Osteocyte (in vitro differentiated cells): ENCODE measurements at places on chromosomes 3 and 15.
A peak's percentile ranks its signal among the peaks of the same experiment; 100 is the strongest.

GRCh38 chr15:100484443-100484842, 44.3 kb downstream of the CERS3 start:
- no peaks in the 10 kb centered on the region for H3K36me3 ChIP-seq
- DNase-seq = no peak
- no peaks in the 10 kb centered on the region for H3K27me3 ChIP-seq
- no peaks in the 10 kb centered on the region for H3K4me1 ChIP-seq
- H3K4me3 ChIP-seq = no peak overlapping the region

GRCh38 chr3:13385373-13385965, 34.7 kb downstream of the NUP210 start:
- no peaks in the 10 kb centered on the region for H3K27me3 ChIP-seq
- no peak overlapping the region for H3K27ac ChIP-seq
- H3K36me3 ChIP-seq = peaks cover 2% of the 10 kb centered on the region
- peaks cover 3% of the 10 kb centered on the region for H3K4me1 ChIP-seq
- no peak for DNase-seq
- no peak overlapping the region for H3K4me3 ChIP-seq

GRCh38 chr3:198079771-198080520, 119.9 kb downstream of the LMLN start:
- H3K27me3 ChIP-seq = peaks cover 60% of the 10 kb centered on the region
- no peak overlapping the region for H3K27ac ChIP-seq
- no peak for DNase-seq
- peaks cover 4% of the 10 kb centered on the region for H3K4me1 ChIP-seq
- H3K36me3 ChIP-seq = no peaks in the 10 kb centered on the region
- H3K4me3 ChIP-seq = peak overlapping the region; percentile 72

GRCh38 chr3:69540706-69541581, 155.1 kb upstream of the FRMD4B start:
- peak overlapping the region; percentile 59 for H3K4me3 ChIP-seq
- H3K36me3 ChIP-seq = no peaks in the 10 kb centered on the region
- no peak overlapping the region for H3K27ac ChIP-seq
- H3K27me3 ChIP-seq = peaks cover 61% of the 10 kb centered on the region
- peaks cover 17% of the 10 kb centered on the region for H3K4me1 ChIP-seq

DNA sequence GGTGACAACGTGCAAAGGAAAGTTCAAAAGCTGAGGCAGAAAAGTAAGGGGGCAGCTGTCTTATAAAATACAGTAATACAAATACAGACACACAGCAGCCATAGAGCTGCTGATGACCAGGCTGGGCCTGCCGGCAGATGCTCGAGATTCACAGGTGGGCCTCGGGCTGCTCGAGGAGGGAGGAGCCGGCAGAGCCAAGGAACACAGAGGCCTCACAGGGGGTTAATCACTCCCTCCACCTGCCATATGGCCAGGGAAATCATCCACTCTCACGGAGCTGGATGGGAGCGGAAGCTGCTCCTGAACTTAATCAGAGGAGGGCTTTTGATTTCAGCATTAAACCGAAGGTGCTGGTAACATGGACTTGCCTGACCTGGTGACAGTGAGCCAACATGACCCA, 29.6 kb upstream of the MGLL start:
- no peak overlapping the region for H3K27ac ChIP-seq
- peak; percentile 65 for DNase-seq
- H3K36me3 ChIP-seq = no peaks in the 10 kb centered on the region
- H3K4me1 ChIP-seq = no peaks in the 10 kb centered on the region

DNA sequence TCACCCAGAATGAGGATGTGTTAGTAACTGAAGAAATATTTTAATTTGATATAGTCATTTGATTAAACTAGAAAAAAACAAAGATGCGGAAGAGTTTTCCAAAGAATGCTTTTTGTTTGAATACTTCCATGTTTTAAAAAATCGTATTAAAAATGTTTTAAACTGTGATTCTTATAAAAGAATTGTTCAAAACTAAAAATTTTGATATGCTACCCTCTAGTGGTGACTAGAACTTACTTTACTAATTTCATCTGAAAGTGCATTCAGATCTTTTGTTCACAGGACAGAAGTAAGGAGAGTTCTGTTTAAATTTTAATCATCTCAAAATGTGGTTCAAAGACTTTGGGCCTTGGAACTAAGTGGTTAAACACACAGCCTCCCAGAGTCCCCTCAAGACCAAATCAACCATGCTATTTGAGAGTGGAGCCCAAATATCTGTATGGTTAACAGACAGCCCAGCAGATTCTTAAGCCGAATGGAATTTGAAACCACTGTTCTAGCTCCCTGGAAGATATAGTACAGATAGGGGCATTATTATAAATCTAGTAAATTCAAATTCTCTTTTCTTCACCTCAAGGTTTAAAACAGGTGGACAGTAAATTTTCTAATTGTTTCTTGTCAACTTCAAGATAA, 45.2 kb upstream of the SYNPR start:
- H3K36me3 ChIP-seq = no peaks in the 10 kb centered on the region
- H3K27ac ChIP-seq = no peak overlapping the region
- no peak overlapping the region for H3K4me3 ChIP-seq

DNA sequence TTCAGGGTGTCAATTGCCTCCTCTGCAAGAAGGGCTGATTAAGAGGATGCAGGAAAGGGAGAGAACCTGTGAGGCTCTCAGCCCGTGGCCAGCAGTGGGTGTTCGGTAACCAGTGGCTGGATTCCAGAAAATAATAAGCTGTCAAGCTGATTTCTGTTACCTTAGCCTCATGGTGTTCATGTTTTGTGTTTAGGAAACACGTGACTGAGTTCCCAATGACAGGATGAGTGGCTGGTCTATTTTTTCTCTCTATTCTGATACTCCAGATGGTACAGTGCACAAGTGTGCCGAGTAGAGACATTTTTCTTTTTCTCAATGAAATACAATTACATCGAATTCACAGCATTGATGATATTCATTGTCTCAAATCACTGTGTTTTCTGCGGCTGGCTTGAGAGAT, 43.6 kb downstream of the EDEM1 start:
- H3K4me1 ChIP-seq = no peaks in the 10 kb centered on the region
- H3K27me3 ChIP-seq = peaks cover 11% of the 10 kb centered on the region
- H3K4me3 ChIP-seq = no peak overlapping the region
- H3K27ac ChIP-seq = no peak overlapping the region

DNA sequence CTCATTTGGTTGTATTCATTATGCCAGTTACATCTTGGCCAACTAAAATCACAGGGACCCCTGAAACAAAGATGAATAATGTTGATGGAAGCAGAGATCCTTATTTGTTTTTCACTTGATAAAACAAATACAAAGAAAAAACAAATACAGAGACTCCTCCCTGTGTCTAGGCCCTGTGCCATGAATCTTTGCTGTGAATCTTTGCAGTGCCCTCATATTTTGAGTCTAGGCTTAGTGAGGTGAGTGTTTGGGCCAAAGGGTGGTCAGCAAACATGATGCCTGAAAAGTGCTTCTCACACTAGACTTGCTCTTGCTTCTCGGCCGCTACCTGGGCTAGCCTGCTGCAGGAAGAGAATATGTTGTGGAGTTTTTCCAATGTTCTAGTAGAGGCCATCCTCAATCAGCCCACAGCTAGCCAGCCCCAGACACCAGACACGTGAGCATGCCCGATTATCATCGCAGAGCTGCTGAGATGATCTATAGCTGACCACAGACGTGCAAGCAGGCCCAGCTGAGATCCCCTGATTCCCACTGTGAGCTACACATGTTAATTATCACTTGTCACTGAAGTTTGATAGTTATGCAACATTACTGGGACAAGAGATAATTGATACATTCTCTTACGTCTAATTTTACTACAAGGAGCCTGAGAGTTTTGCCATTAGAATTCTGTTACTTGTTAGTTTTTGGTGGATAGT, 191.4 kb downstream of the THRB start:
- no peaks in the 10 kb centered on the region for H3K36me3 ChIP-seq
- H3K27ac ChIP-seq = no peak overlapping the region
- no peak for DNase-seq
- peaks cover 44% of the 10 kb centered on the region for H3K4me1 ChIP-seq
- H3K4me3 ChIP-seq = no peak overlapping the region
- no peaks in the 10 kb centered on the region for H3K27me3 ChIP-seq

DNA sequence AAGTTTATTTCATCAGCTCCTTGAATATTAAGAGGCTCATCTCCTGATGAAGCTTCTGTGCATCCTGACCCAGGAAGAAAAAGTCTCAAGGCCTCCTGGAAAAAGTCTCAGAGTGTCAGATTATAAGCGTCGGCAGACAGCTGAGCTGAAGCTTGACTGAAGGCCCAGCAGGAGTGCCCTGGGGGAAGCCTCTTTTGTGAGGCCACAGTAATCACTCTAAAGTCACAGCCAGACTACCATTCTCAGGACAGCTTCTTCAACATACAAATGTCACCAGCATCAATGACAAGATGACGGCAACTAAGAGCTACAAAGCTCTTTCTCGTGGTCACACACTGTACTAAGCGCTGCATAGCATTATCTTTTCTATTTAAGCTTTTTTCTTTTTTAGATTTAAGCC, 72.7 kb upstream of the LRRN1 start:
- no peaks in the 10 kb centered on the region for H3K36me3 ChIP-seq
- H3K27me3 ChIP-seq = no peaks in the 10 kb centered on the region
- no peak overlapping the region for H3K27ac ChIP-seq
- no peak for DNase-seq
- H3K4me3 ChIP-seq = no peak overlapping the region
- no peaks in the 10 kb centered on the region for H3K4me1 ChIP-seq

DNA sequence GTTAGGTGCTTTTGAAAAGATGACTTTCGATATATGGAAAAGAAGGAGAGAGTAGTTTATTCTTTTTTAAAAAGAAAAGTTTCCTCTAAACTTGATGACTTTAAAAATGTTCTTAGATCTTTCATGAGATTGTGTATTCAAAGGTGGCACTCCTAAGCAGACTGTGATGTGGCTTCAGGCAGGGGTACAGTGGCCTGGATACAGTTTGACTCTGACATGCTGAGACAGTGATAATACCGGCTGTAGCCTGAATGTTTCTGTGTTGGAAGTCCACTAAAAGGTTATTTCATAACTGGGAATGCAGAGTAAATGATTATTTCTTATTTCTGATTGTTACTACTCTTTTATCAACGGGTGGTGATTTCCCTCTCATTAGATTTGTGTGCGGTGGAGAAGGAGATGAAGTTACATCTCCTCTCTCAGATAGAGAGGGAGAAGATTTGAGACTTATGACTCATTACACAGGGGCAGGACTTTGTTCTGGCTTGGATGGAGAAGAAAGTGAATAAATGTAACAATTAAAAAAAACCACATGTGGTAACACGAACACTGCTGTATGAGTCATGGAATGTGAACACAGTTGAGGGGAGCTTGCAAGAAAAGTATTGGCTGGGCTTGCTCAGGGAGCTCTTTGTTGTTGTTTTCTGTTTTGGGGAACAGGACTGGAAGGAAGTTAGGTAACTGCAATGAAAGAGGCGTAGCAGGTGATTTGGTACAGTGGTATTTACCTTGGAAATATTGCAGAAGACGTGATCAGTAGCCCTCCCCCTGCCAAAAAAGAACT, 21.6 kb downstream of the SPTSSB start:
- no peak overlapping the region for H3K4me3 ChIP-seq
- H3K27ac ChIP-seq = no peak overlapping the region
- H3K27me3 ChIP-seq = peaks cover 16% of the 10 kb centered on the region
- DNase-seq = no peak
- no peaks in the 10 kb centered on the region for H3K36me3 ChIP-seq

DNA sequence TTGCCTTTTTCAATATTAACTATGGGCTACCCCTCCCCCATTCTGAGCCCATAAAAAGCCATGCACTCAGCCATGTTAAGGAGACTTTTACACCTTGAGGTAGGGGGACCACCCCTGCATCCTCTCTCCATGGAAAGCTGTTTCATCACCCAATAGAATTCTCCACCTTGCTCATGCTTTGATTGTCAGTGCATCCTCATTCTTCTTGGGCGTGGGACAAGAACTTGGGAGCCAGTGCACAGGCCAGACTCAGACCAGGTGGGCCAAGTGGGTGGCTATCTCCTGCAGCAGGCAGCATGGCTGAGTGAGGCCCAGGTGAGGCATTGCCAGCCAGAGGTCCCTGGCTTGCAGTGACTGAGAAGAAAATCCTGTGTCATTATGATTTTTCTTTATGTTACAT, 357.4 kb upstream of the CDIN1 start:
- DNase-seq = no peak
- peaks cover 3% of the 10 kb centered on the region for H3K36me3 ChIP-seq
- H3K4me1 ChIP-seq = peaks cover 8% of the 10 kb centered on the region
- no peak overlapping the region for H3K4me3 ChIP-seq
- H3K27ac ChIP-seq = no peak overlapping the region
- no peaks in the 10 kb centered on the region for H3K27me3 ChIP-seq

GRCh38 chr15:61299075-61299763, 70.1 kb upstream of the RORA start:
- peaks cover 7% of the 10 kb centered on the region for H3K27me3 ChIP-seq
- H3K27ac ChIP-seq = no peak overlapping the region
- H3K36me3 ChIP-seq = no peaks in the 10 kb centered on the region
- H3K4me3 ChIP-seq = no peak overlapping the region

- no peaks in the 10 kb centered on the region for H3K36me3 ChIP-seq
- H3K27ac ChIP-seq = no peak overlapping the region
- peaks cover 3% of the 10 kb centered on the region for H3K4me1 ChIP-seq
Measured at GRCh38 chr3:49434731-49435130, 5.6 kb upstream of the NICN1 start.

- H3K4me3 ChIP-seq = no peak overlapping the region
- H3K27me3 ChIP-seq = no peaks in the 10 kb centered on the region
- H3K27ac ChIP-seq = no peak overlapping the region
- H3K36me3 ChIP-seq = no peaks in the 10 kb centered on the region
- DNase-seq = no peak
Measured at GRCh38 chr15:85780225-85780985, 14.3 kb downstream of the KLHL25 start.

- H3K4me3 ChIP-seq = no peak overlapping the region
- peaks cover 16% of the 10 kb centered on the region for H3K4me1 ChIP-seq
- peaks cover 2% of the 10 kb centered on the region for H3K36me3 ChIP-seq
- DNase-seq = no peak
- no peak overlapping the region for H3K27ac ChIP-seq
Measured at GRCh38 chr3:174931473-174932353, 72.6 kb downstream of the NAALADL2 start.

DNA sequence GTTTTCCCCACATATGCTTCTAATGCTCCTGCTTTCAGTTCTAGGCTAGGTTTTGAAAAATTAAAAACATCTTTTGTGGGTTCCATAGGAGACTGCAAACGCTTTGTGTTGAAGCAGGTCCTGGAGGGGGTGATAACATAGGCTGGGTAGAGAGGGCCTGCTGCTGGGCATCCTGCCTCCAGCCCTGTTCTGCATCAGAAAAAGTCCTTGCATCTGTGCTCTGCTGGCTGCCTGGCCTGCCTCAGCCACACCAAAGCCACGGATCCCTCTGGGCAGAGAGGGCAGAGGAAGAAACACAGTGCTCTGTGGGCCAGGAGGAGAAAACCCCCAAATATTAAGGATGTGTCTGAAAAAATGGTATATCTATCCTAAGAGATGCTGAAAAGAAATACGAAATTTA, 3.9 kb upstream of the ARPP21 start:
- H3K4me1 ChIP-seq = peaks cover 12% of the 10 kb centered on the region
- no peaks in the 10 kb centered on the region for H3K36me3 ChIP-seq
- H3K27ac ChIP-seq = no peak overlapping the region
- H3K27me3 ChIP-seq = peaks cover 26% of the 10 kb centered on the region

DNA sequence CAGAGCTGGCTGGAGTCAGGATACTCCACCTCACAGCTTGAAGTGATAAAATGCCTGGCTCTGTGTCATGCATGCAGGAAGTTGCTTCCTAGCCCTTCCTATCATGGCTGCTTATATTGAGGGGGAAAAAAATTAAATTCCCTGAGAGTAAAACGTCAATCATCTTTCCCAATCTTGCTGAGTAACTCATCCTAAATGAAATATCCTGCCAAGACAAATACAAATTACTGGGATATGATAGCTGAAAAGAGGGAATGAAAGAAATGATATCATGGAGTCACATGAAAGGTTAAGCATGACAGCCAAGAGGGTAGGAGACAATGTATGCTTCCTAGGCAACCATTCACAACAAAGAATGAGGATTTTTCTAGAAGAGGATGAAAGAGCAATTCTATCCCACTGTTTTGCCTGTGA, 110.6 kb downstream of the ABI3BP start:
- no peaks in the 10 kb centered on the region for H3K27me3 ChIP-seq
- H3K4me3 ChIP-seq = no peak overlapping the region
- H3K4me1 ChIP-seq = peaks cover 32% of the 10 kb centered on the region
